ENCODE measurements at places on chromosomes 2 and 18. TPM values are rescaled to one million over a fixed set of nuclear protein-coding genes. Genes with fewer than 3 reads are reported as not detected.

Gene STPG4
- 0.16 TPM for total RNA-seq

Gene TFCP2L1
- 0.12 TPM for total RNA-seq

Gene CYP27C1
- not detected for total RNA-seq

Gene GPBAR1
- 0.68 TPM for total RNA-seq

Gene RPL37A
- total RNA-seq, result 3,125 TPM

Gene TMEM237
- 18.8 TPM for total RNA-seq

Gene RFX8
- 0.49 TPM for total RNA-seq

Gene INHBB
- total RNA-seq, result not detected

Gene HK2
- 120 TPM for total RNA-seq

Gene MPP4
- total RNA-seq, result not detected

Gene MC2R
- not detected for total RNA-seq

Gene DHRS9
- total RNA-seq, result 4.5 TPM

Gene RNF138
- 81.0 TPM for total RNA-seq

Gene TNFRSF11A
- 16.4 TPM for total RNA-seq

Gene LRP2
- 0.09 TPM for total RNA-seq

Gene CNGA3
- not detected for total RNA-seq

Gene TFPI
- total RNA-seq, result 1.2 TPM

Gene POLE4
- 53.1 TPM for total RNA-seq

Gene GLB1L
- total RNA-seq, result 4.9 TPM

Gene AGXT
- not detected for total RNA-seq

Gene PLGLB1
- 0.85 TPM for total RNA-seq

Gene PLGLB2
- 1.8 TPM for total RNA-seq

Gene CLEC4F
- total RNA-seq, result not detected

Gene CEP192
- total RNA-seq, result 31.4 TPM

Gene MOCOS
- 0.57 TPM for total RNA-seq

Gene IL1R2
- total RNA-seq, result 1.6 TPM

Gene GPR45
- total RNA-seq, result not detected

Gene CD226
- total RNA-seq, result 121 TPM

Gene GNAL
- total RNA-seq, result 0.40 TPM

Gene SCN2A
- not detected for total RNA-seq
